ENCODE measurements at places on chromosomes 16 and 17.

GRCh38 chr16:8848939-8849391, 19.8 kb downstream of the CARHSP1 start:
- DNase-seq, result no peak

GRCh38 chr17:36088670-36089338, 1.1 kb downstream of the CCL3 start:
- DNase-seq, result no peak

DNA sequence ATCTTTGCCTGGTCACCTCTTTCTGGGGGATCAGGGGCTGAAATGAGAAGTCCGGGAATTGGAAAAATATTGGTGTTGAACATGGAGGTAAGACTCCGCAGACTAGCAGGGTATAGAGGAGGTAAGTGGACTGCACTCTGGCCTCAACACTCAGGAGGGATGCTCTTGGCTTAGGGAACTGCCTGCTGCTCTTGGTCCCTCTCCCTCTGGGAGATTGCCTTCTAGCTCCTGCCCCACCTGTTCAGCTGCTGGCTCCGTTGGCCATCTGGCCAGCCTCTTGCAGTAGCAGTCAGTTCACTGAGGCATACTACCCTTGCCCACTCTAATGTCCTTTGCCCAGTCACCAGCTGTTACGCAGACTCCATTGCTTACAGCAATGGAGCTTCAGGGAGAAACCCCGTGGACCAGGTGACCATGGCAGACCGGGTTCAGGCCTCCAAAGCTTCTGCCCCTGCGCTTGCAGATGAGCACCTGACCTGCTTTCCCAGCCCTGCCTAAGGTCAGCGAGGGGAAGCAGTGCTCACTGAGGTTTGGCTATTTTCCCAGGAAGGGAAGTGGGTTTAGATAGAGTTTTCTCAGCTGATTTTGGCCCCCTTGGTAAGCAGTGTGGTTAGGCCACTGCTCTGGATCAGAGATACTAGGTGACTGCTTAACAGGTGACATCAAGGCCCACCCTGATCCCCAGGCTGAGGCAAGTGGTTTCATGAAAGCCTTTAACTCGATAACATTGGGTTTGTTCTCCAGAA, 11.9 kb downstream of the CDK5RAP3 start:
- no peak for DNase-seq

DNA sequence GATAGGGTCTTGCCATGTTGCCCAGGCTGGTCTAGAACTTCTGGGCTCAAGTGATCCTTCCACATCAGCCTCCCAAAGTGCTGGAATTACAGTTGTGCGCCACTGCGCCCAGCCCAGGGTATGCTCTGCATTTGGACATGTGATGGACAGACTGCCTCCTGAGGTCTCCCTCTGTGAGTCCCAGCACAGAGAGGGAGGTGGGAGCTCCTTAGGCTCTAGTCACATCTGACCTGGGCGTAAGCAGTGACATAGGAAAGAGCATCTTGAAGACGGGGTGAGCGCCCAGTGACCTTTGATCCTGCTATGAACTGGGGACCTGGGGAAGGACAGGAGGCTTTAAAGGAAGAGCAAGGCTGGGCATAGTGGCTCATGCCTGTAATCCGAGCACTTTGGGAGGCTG, 2.2 kb upstream of the GFAP start:
- DNase-seq, result no peak

DNA sequence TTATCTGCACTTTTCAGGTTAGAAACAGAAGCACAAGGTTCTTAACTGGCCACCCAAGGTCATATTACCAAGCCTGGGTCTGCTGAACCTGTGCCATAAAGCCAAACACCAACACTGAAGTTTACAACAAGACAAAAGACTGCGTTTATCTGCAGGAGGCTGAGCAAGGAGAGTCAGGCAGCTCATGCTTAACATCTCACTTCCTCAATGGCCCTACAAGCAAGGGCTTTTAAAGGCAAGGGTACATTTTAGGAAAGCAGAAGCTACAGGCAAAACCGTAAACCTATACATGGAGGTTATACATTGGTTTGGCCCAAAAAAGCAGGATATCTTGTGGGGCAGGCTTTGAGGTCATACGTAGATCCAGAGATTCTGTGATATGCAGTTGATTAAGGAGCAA, 91.2 kb downstream of the GNAO1 start:
- DNase-seq, result no peak
